ENCODE measurements at places on chromosomes 2 and 18.
A peak's percentile ranks its signal among the peaks of the same experiment; 100 is the strongest.

DNA sequence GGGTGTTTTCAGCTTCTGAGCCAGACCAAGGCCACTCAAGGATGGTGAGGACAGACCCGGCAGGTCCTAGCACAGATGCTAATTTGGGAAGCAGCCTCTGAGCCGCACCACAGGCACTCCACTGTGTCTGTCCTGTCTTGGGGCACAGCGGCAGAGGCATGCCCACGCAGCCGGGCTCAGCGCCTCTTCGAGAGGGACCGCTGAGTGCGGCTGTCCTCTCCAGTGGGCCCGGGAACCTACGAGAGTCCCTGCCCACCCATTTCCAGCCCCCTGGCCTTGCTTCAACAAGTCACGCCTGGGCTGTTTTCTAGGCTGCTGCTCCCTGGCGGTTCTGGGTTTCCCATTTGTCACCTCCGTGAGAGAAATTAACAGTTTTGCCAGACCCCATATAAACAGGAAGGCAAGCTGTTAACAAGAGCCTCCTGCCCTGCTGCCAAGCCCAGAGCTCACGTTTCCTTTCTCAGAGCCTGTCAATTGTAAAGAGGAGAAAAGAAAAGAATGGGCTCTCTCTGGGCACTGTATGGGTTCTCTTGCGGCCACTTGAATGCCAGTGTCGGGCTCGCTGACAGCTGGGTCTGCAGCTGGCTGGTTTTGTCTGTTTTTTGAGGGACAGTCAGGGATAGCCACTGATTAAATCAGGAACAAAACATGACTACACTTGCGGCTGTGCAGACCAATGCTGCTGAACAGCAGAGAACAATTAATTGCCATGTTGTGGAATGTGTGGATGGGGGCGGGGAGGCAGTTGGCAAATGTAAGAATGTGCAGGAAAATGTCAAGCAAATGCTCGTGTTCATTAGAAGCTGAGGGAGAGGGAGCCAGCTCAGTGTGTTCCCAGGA lies 30.6 kb downstream of the TMEM17 start:
- DNase-seq = peak; percentile 43

DNA sequence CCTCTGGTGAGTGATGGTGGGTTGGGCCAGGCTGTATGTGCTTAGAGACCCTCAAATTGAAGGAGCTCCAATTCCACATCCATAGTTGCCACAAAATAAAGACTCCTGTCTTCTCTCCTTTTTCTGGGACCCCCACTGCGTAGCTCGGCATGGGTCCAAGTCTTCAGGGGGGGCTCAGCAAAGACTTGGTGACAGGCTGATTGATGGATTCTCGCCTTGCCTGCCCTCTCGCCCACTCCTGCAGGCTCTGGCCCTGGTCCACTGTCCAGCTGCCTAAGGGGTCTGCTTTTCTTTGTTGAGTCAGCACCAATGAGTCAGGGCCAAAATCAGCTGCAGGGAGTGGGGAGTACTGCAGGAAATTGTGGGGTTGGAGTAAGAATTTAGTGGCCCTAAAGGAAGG lies 21.5 kb downstream of the RPL37A start:
- no peak for DNase-seq

- DNase-seq = no peak
These were observed 46.4 kb upstream of the INHBB start for GRCh38 chr2:120299561-120299960.

DNA sequence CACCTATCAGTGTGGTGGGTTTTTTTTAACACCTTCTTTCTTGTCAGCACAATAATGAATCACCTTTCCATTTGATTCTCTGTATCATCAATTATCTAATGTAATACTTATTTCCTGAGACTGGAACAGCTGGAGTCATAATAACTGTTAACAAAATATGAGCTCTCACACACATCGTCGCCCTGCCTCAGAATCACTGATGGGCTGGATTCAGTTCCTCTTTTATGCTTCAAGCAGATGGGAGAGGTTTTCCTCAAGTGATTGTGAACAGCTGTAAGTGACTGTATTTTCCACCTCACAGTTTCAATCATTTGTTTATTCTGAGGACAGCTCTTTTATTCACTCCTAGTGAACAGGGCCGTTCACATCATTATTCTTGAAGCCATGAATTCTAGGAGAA lies 330.2 kb downstream of the DSC3 start:
- DNase-seq = no peak

- no peak for DNase-seq
These were observed 37.5 kb upstream of the ZNF385B start for GRCh38 chr2:179898873-179899272.

- no peak for DNase-seq
These were observed 106.8 kb upstream of the SERPINE2 start for GRCh38 chr2:224145751-224146355.

DNA sequence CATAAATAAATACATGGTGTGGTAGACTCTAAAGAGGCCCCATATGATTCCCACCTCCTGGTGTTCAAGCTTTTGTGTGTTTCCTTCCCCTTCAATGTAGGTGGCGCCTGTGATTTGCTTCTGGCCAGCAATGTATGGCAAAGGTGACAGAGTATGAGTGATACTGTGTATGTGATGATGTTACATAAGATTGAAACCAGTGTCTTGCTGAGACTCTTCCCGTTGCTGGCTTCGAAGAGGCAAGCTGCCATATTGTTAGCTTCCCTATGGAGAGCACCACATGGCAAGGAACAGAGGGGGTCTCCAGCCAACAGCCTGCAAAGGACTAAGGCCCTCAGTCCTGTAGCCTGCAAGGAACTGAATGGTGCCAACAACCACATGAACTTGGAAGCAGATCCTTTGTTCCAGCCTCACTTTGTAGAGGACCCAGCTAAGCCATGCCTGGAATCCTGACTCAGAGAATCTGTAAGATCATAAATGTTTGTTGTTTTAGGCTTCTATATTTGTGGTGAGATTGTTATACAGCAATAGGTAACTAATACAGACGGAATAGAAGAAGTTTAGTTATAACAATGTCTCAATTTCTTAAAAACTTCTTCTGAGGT lies 1.7 kb upstream of the SMAD4 start:
- no peak for DNase-seq

All from NCI-H2107 (cell line).